ENCODE measurements at places on chromosomes 13 and 19. TPM values are rescaled to one million over a fixed set of nuclear protein-coding genes. Genes with fewer than 3 reads are reported as not detected.

The ZNF616 gene
- total RNA-seq = 6.8 TPM

The BORCS8 gene
- 29.9 TPM for total RNA-seq

The FLT3 gene
- 0.11 TPM for total RNA-seq

The PEG3 gene
- 16.1 TPM for total RNA-seq

The ZNF534 gene
- total RNA-seq = 0.51 TPM

The ELSPBP1 gene
- total RNA-seq = not detected

The MBD3L3 gene
- not detected for total RNA-seq
